Stimulated activated CD4-positive, alpha-beta T cell treated with anti-CD3 and anti-CD28 coated beads, Interleukin-1b, Interleukin-23, amount 100 ng/mL, for 48 hours (primary cell): ENCODE measurements at places on chromosomes 13 and 19.

GRCh38 chr13:29428310-29429181 lies 166.9 kb downstream of the SLC7A1 start:
- DNase-seq, result no peak

DNA sequence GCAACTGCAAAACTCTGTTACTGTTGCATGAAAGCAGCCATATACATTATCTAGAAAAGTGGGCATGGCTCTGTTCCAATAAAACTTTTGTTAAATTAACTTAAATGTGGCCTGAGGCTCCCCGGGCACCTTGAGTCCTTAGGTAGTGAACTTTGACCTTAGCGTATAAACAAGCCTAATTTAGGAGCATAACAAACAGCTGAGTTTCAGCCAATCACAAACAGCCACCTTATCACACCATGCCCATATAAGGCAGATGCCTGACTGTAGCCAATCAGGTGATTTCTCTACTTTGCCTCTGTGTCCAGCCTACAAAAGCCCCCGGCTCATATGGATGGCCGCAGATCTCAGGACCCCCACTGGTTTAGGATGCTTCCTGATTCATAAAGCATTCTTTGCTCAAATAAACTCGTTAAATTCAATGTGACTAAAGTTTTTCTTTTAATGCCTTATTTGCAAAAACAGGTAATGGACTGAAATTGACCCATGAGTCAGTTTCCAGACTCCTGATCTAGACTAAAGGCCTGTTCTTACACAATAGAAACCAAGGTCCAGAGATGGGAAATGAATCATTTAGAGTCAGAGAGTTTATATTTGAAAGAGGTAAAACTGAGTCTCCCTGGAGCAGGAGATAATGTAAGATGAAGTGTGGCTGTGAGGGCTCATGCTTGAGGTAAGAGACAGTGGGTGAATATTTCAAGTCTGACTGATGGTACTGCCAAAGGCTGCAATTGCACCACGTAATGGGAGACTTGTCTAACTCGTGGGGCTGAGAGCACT lies 130.2 kb downstream of the FGF9 start:
- DNase-seq, result no peak

GRCh38 chr13:65597839-65598818 lies 1632.0 kb downstream of the PCDH9 start:
- no peak for DNase-seq

DNA sequence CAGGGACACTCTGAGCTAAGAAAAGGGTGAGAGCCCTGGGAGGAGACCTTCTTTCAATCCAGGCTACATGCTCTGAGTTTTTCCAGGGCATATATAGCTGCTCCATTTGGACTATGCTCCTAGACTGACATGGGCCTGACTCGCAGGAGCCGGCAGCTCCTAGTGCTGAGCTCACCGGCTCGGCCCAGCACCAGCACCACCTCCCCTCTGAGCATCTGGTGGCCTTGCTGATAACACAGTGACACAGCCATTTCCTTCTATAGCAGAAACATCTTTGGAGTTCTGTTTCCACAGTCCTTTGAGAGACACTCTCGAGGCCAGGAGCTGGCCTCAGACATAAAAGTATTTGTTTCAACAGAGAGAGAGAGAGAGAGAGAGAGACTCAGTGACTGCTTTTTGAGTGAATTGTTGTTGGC lies 184.9 kb downstream of the TM9SF2 start:
- no peak for DNase-seq

DNA sequence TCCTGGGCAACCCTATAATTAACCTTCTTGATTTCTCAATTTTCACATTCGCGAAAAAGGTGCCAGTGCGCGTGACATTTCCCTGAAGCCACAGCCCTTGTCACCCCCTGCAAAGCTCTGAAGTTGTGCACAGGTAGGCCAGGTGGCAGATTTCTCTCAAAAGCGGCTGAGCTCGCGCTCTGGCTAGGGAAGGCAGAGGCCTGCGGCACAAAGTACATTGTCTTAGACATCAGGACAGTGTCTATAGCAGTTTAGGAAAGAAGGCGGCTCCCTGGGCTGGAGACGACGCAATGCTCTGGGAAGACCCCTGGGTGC lies 42.9 kb upstream of the ZNF14 start:
- no peak for DNase-seq

DNA sequence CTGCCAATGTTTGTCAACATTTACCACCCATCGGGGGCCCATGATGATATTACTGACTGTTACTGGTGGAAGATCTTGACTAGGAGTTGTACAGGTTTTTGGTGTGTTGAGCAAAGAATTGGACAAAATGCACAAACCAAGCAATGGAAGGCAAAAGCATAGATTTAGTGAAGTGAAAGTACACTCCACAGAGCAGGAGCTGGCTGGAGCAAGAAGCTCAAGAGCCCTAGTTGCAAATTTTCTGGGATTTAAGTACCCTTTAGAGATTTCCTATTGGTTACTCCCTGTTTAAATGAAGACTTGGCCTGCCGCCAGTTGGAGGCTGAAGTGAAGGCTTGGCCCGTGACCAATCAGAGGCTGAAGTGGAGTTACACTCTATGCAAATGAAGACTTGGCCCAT lies 128.6 kb upstream of the KL start:
- DNase-seq, result no peak

DNA sequence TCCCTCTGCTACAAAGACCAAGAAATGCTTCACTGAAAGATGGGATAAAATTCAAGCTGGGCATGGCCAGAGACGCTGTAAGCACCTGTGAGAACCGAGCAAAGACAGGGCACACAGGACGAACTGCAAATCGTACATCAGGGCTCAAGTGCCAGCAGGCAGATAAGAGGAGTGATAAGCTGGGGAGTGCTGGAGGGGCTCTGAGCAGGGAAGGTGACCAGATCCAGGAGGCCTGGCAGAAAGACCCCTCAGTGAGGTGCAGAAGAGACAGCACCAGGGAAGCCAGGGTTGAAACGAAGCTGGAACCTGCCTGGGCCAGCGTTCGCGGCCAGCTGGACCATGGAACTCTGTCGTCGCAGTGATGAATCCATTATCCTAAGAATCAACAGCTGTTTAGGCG lies 10.2 kb downstream of the RAB20 start:
- DNase-seq, result no peak

- DNase-seq, result no peak
Observed at GRCh38 chr19:48424694-48425219, 21.0 kb upstream of the GRWD1 start.

DNA sequence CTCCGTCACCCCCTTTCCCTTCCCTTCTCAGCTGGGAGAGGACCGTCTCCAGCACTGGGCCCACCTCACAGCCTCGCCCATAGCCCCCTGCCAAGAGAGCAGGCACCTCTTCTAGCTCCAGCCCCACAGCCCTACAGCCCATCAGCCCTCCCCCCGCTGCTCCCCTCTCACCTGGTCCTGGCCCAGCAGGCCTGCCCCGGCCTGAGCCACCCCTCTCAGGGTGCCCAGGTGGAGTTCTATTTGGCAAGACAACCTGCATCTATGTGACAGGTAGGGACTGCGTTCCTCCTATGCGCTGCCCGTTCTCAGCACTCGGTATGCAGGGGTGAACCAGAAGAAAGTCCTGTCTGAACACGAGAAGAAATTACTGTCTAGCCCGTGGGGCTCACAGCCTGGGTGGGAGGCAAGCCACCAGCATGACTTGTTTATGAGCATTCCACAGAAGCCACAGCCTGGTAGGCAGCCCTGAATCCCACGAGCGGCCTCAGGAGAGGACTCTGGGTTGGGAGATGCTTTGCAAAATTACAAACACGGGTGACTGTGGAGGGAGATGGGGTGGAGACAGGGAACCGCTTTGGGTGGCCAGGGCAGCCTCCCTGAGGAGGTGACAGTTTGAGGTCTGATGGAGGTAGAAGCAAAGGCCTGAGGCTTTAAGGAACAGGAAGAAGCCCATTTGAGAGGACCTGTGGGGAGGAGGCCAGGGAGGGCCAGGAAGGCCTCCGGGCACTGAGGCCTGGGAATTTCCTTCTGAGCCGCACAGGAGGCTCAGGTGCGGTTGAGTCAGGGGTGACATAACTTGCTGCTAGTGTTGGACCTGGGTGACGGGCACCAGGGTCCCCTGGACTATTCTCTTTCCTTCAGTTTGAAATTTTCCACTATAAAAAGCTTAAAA lies 1.2 kb upstream of the PLEKHF1 start:
- no peak for DNase-seq

DNA sequence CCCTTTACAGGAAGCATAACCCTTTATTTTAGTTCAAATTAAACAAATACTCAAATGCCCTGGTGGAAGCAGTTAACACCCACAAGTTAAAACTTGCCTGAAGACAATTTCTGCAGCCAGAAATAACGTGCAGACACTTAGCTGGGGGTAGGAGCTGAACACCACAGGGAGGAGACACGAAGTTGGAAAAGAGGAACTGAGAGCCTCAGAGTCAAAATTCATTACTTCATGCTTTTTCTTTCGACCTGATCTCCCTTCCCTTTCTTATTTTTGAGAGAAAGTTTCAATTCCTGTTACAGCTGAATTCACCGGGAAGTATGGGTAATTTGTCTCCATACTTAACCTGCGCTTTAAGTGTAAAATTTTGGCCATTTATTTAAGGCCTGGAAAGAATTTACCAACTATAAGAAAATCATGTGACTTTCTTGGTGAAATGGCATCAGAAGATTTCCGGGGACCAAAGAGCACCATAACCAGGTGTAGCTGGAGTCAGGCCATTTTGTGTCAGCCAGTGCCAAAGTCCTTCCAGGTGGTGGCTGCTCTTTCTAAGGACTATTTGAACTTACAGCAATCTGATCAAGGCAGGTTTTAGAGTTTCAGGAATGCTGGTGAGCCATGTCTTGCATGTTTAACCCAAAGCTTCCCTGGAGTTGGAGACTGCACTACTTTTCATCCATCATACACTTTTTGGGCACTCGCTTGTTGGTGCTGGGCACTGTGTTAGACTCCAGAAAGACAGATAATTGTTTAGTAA lies 46.5 kb upstream of the RCBTB2 start:
- no peak for DNase-seq

DNA sequence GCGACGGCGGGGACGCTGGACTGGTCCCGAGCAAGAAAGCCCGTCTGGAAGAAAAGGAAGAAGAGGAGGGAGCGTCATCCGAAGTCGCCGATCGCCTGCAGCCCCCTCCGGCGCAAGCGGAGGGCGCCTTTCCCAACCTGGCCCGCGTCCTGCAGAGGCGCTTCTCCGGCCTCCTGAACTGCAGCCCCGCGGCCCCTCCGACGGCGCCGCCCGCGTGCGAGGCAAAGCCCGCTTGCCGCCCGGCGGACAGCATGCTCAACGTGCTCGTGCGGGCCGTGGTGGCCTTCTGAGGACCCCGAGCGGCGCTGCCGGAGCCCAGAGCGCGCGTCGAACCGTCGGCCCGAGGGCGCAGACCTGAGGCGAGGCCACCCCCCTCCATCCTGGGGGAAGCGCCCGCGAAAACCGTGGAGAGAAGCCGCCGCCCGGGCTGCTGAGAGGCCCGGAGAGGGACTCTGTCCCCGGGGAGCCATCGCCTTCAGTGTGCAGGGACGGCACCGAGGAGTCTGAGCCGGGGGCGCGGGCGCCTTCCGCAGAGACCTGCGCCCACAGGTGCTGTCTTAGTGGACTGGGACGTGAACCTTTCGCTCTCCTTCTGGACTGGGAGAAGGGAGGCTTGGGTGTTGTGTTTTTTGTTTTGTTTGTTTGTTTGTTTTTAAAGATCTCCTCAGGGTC lies 3.5 kb downstream of the IER2 start:
- DNase-seq, result no peak

DNA sequence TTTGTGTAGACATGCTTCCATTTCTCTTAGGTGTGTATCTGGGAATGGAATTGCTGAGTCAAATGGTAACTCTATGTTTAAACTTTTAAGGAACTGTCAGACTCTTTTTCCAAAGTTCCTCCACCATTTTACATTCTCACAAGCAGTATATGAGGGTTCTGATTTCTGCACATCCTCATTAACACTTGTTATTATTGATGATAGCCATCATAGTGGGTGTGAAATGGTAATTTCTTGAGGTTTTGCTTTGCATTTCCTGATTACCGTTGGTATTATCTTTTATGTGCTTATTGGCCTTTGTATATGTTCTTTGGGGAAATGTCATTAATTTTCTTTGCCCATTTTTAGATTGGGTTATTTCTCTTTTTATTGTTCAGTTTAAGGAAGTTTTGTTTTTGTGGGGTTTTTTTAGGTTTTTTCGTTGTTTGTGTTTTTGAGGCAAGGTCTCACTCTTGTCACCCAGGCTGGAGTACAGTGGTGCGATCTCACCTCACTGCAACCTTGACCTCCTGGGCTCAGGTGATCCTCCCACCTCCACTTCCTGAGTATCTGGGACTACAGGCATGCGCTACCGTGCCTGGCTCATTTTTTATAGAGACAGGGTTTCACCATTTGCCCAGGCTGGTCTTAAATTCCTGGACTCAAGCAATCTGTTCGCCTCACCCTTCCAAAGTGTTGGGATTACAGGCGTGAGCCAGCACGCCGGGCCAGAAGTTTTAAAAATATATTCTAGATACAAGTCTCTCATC lies 34.3 kb downstream of the NAA16 start:
- DNase-seq, result no peak

GRCh38 chr13:75385708-75386083 lies 96.3 kb downstream of the TBC1D4 start:
- no peak for DNase-seq

- no peak for DNase-seq
Observed at GRCh38 chr13:112643759-112644459, 45.9 kb upstream of the ATP11A start.

GRCh38 chr13:44573790-44574465 lies 2.2 kb downstream of the TSC22D1 start:
- DNase-seq, result no peak

GRCh38 chr19:31072451-31072850 lies 276.8 kb downstream of the TSHZ3 start:
- DNase-seq, result no peak

- DNase-seq, result no peak
Observed at GRCh38 chr13:101739382-101740178, 287.1 kb downstream of the ITGBL1 start.
